ENCODE measurements at places on chromosomes 4 and X.

- DNase-seq = no peak
Measured at GRCh38 chrX:145099204-145099603, 148.1 kb upstream of the SPANXN1 start.

- no peak for DNase-seq
Measured at GRCh38 chr4:118967393-118967792, 78.7 kb downstream of the SYNPO2 start.

DNA sequence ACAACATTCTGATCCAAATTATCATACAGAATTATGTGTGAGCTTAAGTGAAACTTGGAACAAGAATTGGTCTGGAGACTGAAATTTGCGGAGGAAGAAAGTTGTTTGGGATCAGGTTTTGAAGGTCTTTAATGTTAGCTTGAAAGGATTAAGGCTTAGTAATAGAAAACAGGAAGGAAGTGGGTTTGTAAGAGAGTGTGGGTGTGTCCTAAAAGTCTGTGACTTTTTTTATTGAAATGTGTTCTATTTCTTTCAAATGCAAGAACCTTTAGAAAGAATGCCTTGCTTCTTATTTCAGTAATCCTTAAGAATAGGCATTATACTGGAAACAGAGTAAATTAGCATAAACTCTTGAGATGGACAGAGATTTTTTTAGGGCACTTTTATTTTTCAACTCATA is 198.0 kb downstream of the GALNTL6 start:
- no peak for DNase-seq

DNA sequence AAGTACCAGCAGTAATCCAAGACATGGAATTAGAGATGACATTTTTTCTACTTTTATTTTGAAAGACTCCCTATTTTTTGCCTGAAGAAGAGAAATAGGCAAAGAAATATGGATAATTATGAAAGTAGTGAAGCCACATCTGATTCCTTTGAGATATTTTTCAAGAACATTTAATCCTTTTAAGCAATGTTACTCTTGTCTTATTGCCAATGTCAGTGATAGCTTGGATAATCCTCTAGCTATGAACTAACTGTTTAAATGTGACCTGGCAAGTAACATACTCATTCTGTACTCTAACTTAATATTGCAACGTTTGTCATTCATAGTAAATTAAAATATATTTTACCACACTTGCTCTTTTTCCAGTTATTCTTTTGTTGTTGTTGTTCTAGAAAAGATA is 181.3 kb downstream of the VEGFC start:
- no peak for DNase-seq

DNA sequence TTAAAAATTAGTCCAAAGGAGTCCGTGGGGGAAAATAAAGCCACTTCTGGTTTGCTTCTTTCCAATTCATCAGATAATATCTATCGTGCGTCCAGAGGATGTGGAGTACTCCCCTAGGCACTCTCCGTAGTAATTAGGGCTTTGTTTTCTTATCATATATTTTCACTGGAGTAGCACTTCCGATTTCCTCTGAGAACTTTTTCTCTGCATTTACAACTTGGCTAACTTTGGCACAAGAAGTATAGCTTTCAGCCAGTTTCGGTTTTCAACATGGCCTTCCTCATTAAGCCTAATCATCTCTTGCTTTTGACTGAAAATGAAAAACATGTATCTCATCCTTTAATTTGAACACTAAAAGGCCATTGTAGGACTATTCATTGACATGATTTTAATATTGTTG is 80.5 kb downstream of the CASP3 start:
- no peak for DNase-seq

GRCh38 chr4:31375936-31376335 is 655.8 kb downstream of the PCDH7 start:
- no peak for DNase-seq
